ENCODE measurements at places on chromosomes 2 and 18. TPM values are rescaled to one million over a fixed set of nuclear protein-coding genes. Genes with fewer than 3 reads are reported as not detected.

The SLC4A3 gene
- total RNA-seq: 0.21 TPM

The TDRD15 gene
- not detected for total RNA-seq

The NEUROD1 gene
- not detected for total RNA-seq

DNA sequence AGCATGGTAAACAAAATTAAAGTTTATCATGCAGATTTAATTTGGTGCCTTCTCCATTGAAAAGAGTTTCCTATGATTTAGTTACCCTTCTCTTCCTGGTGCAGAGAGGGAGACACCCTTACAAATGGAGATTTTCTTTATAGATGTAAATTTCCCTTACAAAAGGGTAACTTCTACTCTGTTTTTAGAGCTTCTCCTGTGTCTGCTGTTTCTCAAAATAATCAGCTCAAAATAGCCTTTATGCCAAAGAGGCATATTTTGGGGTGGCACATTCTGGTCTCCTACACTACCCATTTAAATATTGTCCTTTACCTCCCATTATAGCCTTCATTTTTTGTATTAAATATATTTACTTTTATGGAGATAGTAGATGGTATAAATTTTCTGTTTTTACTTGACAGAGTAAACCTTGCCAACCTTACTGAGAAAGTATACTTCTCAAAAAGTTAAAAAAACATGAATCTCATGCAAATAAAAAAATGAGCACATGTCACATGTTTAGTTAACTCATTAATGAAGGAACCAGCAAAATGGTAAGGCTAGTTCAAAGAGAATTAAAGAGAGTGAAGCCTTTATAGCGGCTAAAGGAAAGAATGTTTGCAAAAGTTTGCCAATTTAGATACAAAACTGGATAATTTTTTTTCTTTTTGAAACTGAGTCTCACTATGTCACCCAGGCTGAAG lies 83.3 kb upstream of the MSH6 start:
- no peak for DNase-seq

DNA sequence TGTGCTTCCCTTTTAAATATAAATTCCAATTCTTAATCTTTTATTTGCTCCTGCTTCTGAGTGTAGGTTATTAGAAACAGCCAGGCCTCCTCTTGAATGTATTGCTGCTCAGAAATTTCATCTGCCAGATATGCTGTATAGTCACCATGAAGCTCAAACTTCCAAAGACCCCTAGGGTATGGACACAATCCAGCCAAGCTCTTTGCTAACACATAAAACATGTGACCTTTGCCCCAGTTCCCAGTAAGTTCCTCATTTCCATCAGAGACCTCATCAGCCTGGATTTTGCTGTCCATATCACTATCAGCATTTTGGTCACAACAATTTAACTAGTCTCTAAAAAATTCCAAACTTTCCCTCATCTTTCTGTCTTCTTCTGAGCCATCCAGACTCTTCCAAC lies 75.2 kb downstream of the MAP2 start:
- no peak for DNase-seq
